ENCODE measurements at places on chromosomes 4 and X. TPM values are rescaled to one million over a fixed set of nuclear protein-coding genes. Genes with fewer than 3 reads are reported as not detected.

DNA sequence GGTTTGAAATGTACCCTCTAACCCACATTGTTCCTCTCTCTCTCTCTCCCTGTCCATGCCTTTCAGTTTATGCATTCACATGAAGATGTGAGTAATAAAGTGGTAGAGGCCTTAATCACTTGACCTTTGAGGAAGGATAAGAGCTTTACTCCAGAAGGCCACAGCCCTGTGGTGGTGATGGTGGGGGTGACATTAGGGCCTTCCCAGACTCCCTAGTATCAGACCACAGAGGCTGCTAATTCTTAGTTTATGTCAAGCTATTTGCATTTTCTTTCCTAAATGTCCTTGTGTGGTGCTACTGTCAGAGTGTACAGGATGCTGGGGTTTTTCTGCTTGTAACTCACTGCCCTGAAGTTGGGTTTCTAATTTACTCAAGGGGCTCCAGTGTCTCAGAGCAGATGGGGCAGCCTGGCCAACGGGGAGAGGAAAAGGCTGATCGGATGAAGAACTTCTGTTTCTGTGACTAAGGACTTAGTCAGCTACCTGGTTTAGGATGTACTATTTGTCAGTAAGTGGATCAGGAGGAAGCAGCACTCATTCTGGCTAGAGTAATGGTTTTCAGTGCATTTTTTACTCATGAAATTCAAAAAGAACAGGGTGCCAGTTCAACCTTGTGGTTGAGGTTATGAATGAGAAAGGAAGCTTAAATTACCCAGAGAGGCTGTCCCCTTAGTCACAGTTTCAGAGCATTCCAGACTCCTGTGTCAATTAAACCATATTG lies 509.6 kb upstream of the DIPK2B start:
- DNase-seq = peak; percentile 76

TLR8 gene
- total RNA-seq = not detected

DNA sequence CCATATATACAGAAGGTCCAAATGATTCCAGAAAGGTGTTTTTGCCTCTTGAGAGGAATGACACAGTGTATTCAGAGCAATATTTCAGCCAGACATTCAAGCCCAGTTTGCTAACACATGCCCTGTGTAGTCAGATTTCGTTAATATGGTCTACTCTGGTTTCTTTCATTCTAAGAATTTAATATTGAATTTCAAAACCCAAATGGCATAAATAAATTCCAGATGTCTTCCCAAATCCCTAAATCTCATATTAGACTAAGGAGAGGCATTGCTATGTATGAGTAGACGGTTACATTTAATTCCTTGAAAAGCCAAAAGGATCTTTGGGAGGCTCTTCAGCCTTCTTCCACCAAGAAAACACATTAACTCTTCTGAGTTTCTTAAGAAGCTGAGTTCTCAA lies 66.3 kb upstream of the C1QTNF7 start:
- DNase-seq = no peak

MAML3 gene
- 20.1 TPM for total RNA-seq

ITIH6 gene
- not detected for total RNA-seq

DNA sequence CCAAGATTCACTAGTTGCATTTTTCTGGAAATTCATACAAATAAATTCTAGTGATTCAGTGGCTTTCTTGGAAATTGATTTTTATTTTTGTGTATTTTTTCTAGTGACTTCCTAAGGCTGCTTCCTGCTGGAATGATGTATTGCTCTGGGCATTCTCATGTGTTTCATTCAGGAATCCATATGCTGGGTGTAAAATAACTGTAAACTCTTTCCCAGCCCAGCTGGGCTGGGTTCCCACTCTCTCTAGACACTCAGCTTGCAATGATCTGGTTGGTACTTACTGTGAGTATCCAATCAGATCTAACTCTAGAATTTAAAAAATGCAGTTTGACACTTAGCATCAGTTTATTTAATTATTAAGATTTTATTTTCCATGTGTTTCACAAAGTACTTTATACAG lies 882.2 kb downstream of the STIM2 start:
- DNase-seq = no peak

Data from endothelial cell of umbilical vein (primary cell).